ENCODE measurements at places on chromosomes 11 and 22. TPM values are rescaled to one million over a fixed set of nuclear protein-coding genes. Genes with fewer than 3 reads are reported as not detected.

The SAA4 gene
- total RNA-seq, result not detected

The OR4X1 gene
- not detected for total RNA-seq

The OR4D5 gene
- total RNA-seq, result 0.24 TPM

The GPR83 gene
- 0.10 TPM for total RNA-seq

The TRIM66 gene
- total RNA-seq, result 2.3 TPM

GRCh38 chr22:43465291-43466015 is 53.6 kb downstream of the MPPED1 start:
- no peak for DNase-seq

DNA sequence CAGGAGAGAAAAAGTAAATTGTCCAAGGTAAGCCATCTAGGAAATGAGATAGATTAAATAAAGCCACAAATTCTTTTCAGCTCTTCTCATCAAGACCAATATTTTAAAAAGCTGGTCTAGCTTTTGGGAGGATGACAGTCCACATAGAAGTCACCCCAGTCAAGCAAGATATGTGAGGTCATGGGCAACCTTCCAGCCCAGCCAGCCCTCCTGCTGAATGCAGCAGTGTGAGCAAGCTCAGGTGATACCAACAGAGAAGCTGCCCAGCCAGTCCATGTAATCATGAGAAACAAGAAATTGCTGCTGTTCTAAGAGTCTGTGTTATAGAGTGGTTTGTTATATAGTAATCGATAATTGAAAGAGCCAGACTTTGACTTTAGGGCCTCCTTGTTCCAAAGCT is 28.7 kb downstream of the KCNE3 start:
- no peak for DNase-seq

DNA sequence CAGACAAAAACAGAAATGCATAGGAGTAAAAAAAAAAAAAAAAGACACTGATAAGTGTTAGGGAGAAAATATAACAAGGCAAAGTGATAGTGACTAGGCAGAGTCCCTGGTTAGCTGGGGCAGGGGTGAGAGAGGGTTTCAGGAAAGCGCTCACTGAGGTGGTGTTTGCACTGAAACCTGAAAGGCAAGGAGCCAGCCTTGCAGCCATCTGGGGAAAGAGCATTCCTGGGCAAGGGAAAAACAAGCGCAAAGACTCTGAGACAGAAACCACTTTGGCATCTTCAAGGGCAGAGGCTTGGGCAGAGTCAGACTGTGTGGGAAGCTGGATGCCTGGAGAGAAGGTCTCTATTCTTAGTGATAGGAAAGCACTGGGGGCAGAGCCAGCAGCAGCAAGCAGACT is 14.5 kb downstream of the CLMP start:
- no peak for DNase-seq

- no peak for DNase-seq
Observed at GRCh38 chr11:128207861-128208321, 379.5 kb downstream of the ETS1 start.

- no peak for DNase-seq
Observed at GRCh38 chr11:10490032-10490397, 35.0 kb downstream of the AMPD3 start.

DNA sequence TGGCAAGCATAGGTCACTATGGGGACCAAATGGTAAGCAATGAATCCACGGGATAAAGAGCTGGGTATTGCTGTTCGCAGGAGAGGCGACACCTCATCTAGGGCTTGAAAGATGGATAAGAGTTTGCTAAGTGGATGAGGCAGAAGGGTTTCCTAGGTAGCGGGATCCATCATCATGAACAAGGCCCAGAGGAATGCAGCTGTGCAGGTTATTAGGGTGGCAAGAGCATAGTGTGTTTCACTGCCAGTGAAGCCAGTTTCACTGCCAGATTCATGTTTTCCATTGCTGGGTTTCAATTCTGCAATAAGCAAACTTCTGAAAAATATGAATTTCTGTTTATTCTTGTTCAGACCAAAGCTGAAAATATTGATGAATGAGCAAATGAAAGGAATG is 27.2 kb downstream of the WEE1 start:
- no peak for DNase-seq

DNA sequence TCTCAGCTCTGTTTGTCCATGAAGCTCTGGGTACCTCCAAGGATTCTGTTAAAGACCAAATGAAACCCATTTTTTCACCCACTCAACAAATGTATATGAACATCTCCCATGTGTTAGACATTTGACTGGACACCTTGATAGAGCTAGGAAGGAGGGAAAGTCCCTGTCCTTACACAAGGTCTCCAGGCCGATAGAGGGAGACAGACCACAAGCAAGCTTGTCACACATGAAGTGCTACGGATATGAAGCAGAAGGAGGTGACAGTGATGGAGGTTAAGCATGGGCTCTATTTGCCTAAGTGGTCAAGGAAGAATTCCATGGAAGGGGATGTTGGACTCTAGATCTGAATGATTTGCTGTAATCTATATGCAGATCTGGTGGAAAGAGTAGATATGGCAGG is 138.5 kb downstream of the MYO18B start:
- DNase-seq, result no peak

GRCh38 chr22:19970479-19971275 is 29.1 kb upstream of the TXNRD2 start:
- peak; percentile 74 for DNase-seq

DNA sequence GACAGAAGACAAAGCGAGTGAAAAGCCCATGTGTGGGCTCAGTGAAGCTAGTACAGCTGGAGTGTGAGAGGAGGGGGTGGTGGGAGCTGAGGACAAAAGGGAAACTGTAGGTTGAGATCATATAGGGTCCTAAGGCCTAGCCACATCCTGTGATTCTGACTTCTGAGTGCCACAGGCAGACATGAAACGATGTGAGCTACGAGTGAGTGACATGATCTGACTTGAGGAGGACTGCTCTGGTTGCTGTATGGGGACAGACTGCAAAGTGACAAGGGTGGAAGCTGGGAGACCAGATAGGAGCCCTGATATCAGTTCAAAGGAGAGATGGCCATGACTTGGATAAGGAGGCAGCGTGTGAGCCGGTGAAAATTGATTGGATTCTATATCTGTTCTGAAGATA is 85.4 kb downstream of the MICAL2 start:
- DNase-seq, result no peak

- DNase-seq, result peak; percentile 37
Observed at GRCh38 chr22:24989541-24989951, 37.0 kb downstream of the KIAA1671 start.

Measured in left cardiac atrium (tissue), 4 donors.